NCI-H2171 (cell line): ENCODE measurements at places on chromosomes 5 and 9.

DNA sequence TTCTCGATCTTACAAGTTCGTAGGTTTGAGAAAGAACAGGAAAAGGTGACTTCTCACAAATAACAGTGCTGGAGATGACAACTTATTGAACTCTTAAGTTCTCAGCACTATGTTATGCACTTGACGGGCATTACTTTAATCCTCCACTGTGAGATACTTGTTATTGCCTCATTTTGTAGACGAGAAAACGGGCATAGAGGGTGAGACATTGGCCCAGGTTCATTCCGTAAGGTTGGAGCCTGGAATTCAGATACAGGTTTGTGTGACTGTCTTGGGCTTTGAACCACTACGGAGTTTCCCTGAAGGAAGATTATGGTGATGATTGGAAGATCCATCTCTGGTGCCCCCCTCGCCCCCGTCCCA is 657 bp downstream of the MAT2B start:
- DNase-seq, result no peak

- no peak for DNase-seq
These were observed 3.6 kb downstream of the RPL12 start for GRCh38 chr9:127447416-127448111.

DNA sequence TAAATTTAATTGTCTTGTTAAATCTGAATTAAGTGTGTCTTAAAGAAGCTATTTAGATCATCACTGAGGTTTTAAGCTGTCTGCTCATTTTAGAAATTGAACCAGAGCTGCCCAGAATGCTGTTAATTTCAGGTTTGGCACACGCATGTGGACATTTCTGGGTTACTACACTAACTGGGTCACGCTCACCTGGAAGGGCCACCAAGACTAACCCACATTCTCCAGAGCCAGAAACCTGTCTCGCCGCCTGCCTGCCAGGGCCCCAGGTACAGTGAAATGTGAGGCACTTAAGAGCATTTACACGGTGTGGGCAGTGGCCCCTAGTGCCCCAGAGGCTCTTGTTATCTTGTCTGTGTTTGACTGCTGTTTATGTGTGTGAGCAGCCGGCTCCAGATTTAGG is 46.6 kb downstream of the ATP10B start:
- no peak for DNase-seq

DNA sequence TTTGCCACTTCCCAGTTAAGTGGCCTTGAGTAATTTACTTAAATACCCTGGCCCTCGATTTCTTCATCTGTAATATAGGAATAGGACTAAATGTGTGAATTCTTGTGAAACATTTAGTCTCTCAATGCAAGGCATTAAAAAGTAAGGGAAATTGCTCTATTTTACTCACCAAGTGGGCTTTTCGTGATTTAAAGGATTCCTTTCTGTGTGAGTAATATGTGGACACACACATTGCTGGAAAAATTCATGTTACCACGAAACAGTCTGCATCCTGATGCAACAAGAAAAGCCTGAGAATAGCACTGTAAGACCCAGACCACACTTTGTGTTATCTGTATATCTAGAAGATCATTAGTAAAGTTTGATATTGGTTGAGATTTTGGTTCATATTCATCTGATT is 1243.0 kb upstream of the CDH9 start:
- no peak for DNase-seq
